ENCODE measurements at places on chromosomes 13 and 19.

- DNase-seq, result no peak
These were observed 2.3 kb upstream of the ZNRF4 start for GRCh38 chr19:5452594-5453565.

DNA sequence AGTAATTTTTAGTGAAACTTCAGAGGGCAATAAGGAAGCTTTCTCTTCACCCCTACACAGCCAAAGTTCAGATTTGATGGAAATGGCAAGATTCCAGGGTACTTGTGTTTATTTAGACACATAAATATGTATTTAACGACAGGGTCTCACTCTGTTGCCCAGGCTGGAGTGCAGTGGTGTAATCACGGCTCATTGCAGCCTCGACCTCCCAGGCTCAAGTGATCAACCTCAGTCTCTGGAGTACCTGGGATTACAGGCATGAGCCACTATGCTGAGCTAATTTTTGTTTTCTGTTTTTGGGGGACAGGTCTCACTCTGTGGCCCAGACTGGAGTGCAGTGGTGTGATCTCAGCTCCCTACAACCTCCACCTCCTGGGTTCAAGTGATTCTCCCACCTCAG lies 2.0 kb upstream of the SYCE2 start:
- no peak for DNase-seq

- DNase-seq, result no peak
These were observed 913.5 kb upstream of the ATXN8OS start for GRCh38 chr13:69194130-69194529.

- DNase-seq, result no peak
These were observed 16.6 kb downstream of the MED4 start for GRCh38 chr13:48078251-48078656.

Measured in stimulated activated CD4-positive, alpha-beta T cell treated with anti-CD3 and anti-CD28 coated beads, Interleukin-2, amount 100 ng/mL, for 24 hours (primary cell).